ENCODE measurements at places on chromosomes 6 and 20. TPM values are rescaled to one million over a fixed set of nuclear protein-coding genes. Genes with fewer than 3 reads are reported as not detected.
A peak's percentile ranks its signal among the peaks of the same experiment; 100 is the strongest.

DNA sequence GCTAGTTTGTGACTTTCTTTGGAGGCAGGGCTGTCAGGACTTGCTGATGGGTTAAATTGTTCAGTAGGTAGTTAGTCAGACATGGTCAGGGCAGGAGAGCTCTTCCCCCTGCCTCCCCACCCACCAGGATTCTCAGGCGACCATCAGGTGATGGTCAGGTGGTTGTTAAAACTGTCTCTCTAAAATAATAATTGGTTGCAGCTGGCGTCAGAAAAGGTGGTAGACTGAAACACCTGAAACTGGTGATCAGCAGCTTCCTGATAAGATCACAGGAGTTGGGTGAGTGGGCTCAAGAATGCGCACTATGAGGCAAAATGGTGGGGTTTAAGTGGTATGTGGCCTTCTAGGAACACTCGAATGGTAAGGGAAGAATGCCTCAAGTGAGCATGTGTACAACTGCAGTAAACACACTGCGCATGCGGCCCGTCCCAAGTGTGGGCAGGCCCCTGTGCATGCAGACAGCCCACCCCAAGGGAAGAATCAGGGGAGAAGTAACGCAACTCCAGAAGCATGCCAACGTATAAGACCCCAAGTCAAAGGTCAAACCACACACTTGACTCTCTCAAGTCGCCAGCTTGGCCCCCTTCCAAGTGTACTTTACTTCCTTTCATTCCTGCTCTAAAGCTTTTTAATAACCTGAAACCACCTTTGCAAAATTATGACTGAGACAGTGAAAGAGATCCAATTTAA is 7.9 kb upstream of the BLCAP start:
- DNase-seq = no peak
- no peak overlapping the region for H3K4me3 ChIP-seq
- no peaks in the 10 kb centered on the region for H3K27me3 ChIP-seq
- no peaks in the 10 kb centered on the region for H3K4me1 ChIP-seq

- no peak for DNase-seq
- no peaks in the 10 kb centered on the region for H3K4me1 ChIP-seq
- no peak overlapping the region for H3K27ac ChIP-seq
Observed at GRCh38 chr6:82353848-82354247, 9.8 kb upstream of the TPBG start.

DNA sequence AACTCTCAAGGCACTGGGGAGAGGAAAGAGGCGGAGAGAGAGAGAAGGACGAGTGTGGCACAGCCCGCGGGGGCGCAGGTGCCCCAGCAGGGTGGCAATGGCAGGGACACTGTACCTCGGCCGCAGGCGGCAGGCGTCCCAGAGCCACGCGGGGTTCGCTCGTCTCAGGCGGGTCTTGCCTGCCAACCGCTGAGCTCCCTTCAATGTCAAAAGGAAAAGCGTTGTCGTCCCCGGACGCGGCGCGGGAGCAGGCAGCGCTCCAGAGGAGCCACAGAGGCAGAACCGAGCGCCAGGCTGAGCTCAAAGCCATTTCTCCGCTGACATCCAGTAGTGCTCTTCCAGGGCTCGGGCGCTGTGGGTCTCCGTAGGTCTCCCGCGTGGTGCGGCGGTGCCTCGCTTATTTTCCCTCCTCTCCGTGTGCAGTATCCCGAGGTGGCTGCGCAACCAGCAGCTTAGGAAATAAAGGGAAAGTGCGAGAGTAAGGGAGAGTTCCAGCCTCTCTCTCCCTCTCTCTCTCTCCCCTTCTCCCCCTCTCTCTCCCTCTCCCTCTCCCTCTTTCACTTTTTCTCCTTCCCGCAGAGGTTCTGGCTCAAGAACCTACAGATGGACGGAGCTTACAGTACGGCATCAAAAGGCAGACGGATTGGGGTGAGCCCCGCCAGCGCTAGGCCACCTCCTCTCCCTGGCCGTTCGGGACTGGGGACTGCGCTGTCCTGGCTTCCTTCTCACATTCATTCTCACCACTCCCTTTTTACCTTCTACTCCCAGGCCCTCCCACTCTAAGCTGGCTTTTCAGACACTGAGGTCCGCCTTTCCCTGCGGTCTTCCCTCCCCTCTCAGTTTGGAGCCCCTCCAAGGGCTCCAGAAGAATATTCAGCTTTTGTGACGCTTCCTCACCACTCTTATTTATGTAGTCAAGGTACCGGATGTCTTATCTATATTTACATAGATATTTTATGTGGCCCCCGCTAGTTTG is at the start of gene LAMA4:
TSS of gene LAMA4 (minus strand) at position 727 of the 976 bp plus-strand sequence. CDS start at position 310, 417 bp downstream.
- no peaks in the 10 kb centered on the region for H3K27me3 ChIP-seq
- H3K4me3 ChIP-seq = peak within 1 kb of the TSS; percentile 62
- peaks cover 4% of the 10 kb centered on the region for H3K36me3 ChIP-seq
- peak; percentile 47 for DNase-seq

The ANKRD66 gene
- total RNA-seq = not detected

The SFTA2 gene
- not detected for total RNA-seq

Data from tibial nerve (tissue), 4 donors.